ENCODE measurements at places on chromosomes 7 and 10.

GRCh38 chr7:36117203-36117840 is 35.7 kb upstream of the EEPD1 start:
- no peak for DNase-seq

DNA sequence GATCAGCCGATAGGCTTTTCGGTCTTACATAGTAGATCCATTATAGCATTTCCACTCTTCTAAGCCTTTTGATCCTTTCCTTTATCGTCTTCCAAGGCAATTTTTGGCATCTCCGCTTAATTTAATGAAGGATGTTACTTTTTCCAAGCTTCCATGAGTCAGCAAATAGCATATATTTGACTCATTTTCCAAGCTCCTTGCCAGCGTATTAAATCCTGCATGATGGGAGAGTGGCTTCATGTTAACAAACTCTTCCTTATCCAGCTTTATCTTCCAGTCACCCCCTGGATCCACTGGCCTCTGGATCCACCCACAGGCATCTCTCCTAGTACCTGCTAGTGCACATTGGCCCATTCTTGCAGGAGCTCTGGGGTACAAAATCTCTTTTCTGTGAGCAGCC is 13.0 kb downstream of the OR9A2 start:
- DNase-seq, result no peak

DNA sequence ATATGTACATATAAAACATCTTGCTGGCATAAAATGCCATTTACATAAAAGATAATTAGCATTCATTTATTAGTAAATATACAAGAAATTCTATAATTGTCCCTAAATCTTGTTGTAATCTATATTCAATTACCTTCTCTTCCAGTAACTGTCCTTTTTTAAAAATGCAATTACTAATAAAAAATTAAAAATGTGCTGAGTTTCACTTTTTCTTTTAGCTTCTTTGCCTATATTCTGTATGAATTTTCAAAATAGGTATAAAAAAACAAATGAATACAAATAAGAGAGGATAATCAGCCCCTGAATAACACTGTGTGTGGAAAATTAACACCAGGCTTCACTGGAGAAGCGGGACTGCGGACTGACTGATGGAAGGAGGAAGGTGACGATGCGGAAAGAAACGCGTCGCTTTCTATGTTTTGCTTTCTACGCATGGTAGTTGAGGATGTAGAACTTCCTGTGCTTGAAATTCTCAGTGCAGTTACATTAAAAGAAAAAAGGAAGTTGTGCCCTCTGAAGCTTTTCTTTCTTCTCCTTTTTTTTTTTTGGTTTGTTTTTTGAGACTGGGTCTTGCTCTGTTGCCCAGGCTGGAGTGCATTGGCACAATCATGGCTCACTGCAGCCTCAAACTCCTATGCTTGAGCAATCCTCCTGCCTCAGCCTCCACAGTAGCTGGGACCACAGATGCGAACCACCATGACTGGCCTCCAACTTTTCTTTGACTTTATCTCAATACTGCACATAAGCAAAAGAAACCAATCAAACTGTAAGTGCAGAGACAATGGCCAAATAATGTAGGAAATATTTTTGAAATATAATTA is 7.4 kb upstream of the ZMYND11 start:
- no peak for DNase-seq

DNA sequence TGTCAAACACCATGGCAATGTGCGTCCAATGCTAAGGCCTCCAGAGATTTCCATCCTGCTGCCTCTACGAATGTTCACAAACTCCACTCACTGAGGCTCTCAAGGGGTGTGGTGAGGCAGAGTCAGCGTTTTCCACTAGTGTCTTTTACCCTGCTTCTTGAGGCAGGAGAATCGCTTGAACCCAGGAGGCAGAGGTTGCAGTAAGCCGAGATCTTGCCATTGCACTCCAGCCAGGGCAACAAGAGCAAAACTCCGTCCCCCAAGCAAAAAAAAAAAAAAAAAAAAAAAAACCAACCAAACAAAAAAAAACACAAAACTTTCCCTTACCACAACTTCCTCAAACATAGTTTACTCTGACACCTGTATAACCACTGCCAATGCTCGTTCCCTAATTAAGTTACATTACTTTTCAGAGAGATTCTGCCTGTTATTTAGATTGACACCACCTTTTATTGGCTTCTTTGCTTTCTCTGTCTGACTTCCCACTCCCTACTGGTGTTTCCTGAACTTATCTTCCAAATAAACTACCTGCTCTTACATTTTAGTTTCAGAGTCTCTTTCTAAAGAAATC is 102.1 kb upstream of the ZNF746 start:
- DNase-seq, result no peak

GRCh38 chr10:97332591-97333350 is 1.8 kb downstream of the FRAT2 start:
- DNase-seq, result no peak

DNA sequence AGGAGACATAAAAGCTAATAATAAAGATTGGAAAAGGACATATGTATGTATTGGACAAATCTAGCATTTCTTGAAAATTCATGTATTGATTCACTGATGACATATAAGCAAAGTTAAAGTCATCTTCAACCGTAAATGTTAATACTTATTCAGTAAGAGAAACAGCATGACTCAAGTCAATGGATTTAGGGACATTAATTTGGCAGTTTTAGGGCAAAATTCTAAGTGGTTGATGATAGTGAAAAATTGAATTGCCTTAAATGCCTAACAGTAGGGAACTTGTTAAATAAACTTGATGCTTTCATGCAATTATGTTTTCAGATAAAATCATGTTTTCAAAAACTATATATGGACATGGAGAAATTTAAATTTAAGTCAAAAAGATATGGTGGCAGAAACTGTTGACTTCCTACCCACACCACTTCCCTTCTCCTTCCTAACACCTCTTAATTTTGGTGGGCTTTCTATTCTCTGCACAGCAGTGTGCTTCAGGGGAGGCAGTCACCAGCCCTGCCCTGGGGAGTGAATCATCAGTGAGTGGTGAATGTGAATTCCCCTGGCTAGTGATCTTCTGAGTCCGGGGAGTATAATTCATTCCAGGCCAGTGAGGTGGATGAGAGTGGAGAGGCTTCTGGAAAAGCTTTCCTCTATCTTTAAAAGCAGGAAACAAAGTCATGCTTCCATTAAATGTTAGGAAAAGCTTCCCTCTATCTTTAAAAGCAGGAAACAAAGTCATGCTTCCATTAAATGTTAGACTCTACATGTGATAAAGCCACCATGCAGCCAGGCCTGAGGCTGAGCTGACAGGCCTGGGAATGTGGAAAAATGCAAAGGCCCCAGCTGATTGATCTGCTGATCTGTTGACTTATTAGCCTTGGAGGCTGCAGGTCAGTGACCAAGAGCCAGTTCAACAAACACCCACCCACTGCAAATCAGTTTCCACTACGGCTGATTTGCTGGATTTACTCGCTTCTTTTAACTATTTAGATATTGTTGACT is 25.2 kb upstream of the ITGB1 start:
- DNase-seq, result no peak

DNA sequence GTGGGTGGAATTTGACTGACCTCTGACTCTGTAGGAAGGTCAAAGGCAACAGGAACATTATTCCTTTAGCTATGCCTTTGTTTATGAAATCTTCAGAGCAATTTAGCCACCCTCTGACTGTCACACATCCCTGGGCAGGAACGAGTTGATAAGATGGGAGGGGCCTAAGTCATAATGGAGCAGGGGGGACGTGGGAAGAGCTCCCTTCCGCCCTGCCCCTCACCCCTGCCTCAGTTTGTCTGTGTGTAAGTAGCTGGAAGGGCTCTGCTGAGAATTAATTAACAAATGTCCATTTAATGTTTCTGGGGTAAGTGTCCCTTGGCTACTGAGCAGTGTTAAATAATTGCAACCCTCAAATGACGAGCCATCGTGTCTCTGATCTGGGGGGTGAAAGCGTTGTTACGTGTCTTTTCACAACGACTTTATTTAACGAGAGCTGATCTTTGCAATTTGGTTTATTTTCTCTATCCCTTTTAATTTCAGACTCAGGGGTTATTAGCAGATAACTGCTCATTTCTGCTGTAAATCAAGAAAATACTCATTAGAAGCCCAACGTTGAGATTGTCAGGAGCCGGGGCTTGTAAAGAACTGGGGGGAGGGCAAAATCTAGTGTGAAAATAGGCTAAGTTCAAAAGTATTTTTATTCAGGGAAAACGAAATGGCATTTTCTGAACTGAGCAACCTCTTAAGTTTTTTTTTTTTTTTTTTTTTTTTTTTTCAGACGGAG is 12.5 kb upstream of the UNCX start:
- no peak for DNase-seq

DNA sequence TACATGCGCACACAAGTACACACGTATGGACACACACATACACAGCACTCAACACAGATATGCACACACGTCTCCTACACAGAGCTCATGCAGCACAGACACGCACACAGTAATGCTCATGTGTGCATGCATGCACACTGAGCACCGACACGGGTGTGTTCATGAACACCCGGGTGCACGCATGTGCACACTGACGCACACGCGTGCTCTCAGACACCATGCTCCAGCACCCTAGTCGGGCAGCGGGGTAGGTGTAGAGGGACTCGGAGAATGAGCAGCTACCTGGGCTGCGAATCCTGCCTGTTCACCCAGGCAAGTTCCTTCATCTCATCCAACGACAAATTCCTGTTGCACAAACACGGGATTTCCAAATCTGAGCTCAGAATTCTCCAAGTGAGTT is 184.7 kb downstream of the MAD1L1 start:
- DNase-seq, result no peak

DNA sequence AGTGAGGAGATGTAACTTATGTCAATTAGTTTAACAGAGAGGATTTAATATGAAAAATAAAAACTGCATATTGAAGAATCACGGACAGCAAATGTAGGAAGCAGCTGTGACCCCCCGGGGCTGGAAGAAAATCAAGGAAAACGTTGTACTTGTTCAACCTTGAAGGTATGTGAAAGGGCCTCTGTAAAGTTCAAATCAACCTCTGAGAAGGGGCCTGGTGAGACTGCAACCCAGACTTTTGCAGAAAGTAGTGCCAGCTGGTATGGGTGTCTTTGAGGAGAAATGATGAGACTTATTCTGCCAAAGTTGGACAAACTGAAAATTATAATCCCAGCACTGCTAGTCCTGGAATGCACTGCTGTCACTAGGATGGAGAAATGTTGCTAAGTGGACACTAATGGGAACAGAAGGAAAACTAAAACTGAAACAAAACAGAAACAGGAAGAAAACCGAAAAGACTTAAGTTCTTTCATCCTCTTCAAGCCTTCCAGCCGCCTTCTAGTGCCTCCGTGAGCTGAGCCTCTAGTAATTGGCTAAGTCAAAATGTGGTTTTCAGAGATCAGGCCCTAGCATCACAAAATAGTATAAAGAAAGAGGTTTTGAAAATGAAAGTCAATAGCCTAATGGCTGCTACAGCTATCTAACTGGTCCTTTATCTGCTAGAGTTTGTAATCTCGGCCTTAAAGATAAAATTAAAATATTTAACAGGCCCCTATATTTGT is 253.7 kb upstream of the SORCS1 start:
- DNase-seq, result no peak

DNA sequence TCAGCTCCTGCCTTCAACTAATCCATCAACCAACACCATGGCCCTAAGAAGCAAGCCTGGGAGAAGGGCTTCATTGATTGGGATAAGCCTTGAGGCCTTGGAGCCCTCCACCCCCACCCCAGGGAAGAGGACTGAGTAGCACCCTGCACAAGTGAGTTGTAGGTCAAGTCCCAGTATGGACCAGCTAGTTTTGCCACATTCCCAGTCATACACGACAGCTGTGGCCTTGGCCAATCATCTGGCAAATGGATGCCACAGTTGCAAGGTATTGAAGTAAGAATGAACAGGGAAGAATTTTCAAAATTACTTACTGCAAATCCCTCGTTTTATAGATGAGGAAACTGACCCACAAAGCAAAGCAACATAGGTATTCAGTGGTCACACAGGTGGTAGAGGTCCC is 109.7 kb downstream of the STRA8 start:
- DNase-seq, result no peak

GRCh38 chr7:74473116-74473515 is 19.4 kb downstream of the GTF2IRD1 start:
- DNase-seq, result no peak

GRCh38 chr10:4262449-4262848 is 477.4 kb upstream of the KLF6 start:
- DNase-seq, result no peak

GRCh38 chr7:69946901-69947300 is 348.6 kb downstream of the AUTS2 start:
- no peak for DNase-seq

DNA sequence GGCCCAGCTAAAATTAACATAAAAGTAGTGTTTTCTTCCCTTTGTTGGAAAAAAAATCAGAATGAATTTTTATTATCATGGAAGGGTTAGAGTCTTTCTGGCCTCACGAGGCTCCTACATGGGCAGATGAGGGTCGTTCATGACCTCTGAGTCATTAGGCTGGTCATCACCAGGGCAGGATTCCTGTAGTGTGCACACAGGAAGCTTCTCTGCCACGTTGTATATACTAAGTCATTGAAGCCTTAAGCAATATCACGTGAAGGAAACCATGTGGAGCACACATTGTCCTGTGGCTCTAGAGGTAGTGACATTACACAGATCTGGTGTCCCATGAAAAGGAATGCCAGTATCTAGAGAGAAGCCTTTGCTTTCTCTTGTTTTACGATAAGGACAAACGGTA is 84.7 kb upstream of the C1QL3 start:
- no peak for DNase-seq

DNA sequence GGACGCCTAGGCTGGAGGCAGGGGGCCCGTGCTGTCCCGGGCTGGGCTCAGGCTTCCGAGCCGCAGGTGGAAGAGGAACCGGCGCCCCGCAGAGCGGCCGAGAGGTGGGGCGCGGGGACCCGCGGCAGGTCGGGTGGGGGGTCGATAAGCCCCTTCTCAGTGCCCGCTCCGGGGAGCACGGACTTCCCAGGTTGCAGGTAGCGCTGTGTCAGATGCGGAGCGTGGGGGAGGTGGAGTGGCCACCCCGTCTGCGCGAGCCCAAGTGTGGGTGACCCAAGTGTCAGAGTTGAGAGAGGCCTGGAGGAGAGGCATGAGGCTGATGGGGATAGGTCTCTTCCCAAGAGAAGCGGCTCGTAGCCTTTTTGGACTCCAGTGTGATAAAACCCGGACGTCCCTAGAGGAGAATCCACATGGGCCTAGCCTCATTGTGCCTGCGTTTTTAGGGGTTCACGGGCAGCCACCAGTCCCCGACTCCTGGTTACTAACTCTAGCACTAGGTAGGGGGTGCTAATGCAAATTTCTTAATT is 580 bp downstream of the EEPD1 start:
- DNase-seq, result no peak

GRCh38 chr10:82144153-82144552 is 269.2 kb downstream of the NRG3 start:
- DNase-seq, result no peak
